ENCODE measurements at places on chromosomes 4 and X. TPM values are rescaled to one million over a fixed set of nuclear protein-coding genes. Genes with fewer than 3 reads are reported as not detected.

Gene SLC6A14
- total RNA-seq, result 117 TPM

Gene GRIA2
- not detected for total RNA-seq

Gene CNKSR2
- total RNA-seq, result 9.3 TPM

DNA sequence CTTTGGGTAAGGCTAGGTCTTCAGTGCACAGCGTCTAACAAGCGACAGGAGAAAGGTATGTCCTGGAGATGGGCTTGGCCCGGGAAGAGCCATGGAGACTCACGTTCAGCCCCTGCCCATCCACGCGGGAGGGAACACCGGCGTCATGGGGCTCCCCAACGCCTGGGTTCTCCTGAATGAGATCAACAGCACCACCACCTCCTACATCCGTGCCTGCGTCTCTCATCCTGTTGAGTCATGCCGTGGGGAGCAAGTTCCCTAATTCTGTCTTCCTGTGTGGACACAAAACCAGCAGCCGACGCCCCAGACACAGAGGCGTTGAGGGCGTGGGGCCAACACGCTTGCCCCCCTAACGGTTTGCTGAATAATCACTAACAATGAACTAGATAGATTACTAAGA lies 20.1 kb upstream of the IL3RA start:
- no peak overlapping the region for H3K4me3 ChIP-seq
- H3K36me3 ChIP-seq, result no peaks in the 10 kb centered on the region
- no peaks in the 10 kb centered on the region for H3K27me3 ChIP-seq
- no peak overlapping the region for H3K27ac ChIP-seq

- H3K4me1 ChIP-seq, result no peaks in the 10 kb centered on the region
- no peak for DNase-seq
- no peaks in the 10 kb centered on the region for H3K36me3 ChIP-seq
- no peak overlapping the region for H3K27ac ChIP-seq
- H3K27me3 ChIP-seq, result no peaks in the 10 kb centered on the region
Observed at GRCh38 chr4:137180349-137180748, 351.9 kb downstream of the PCDH18 start.

GRCh38 chr4:11497972-11498371 lies 69.3 kb upstream of the HS3ST1 start:
- H3K4me3 ChIP-seq, result no peak overlapping the region
- no peaks in the 10 kb centered on the region for H3K4me1 ChIP-seq
- H3K27me3 ChIP-seq, result no peaks in the 10 kb centered on the region

DNA sequence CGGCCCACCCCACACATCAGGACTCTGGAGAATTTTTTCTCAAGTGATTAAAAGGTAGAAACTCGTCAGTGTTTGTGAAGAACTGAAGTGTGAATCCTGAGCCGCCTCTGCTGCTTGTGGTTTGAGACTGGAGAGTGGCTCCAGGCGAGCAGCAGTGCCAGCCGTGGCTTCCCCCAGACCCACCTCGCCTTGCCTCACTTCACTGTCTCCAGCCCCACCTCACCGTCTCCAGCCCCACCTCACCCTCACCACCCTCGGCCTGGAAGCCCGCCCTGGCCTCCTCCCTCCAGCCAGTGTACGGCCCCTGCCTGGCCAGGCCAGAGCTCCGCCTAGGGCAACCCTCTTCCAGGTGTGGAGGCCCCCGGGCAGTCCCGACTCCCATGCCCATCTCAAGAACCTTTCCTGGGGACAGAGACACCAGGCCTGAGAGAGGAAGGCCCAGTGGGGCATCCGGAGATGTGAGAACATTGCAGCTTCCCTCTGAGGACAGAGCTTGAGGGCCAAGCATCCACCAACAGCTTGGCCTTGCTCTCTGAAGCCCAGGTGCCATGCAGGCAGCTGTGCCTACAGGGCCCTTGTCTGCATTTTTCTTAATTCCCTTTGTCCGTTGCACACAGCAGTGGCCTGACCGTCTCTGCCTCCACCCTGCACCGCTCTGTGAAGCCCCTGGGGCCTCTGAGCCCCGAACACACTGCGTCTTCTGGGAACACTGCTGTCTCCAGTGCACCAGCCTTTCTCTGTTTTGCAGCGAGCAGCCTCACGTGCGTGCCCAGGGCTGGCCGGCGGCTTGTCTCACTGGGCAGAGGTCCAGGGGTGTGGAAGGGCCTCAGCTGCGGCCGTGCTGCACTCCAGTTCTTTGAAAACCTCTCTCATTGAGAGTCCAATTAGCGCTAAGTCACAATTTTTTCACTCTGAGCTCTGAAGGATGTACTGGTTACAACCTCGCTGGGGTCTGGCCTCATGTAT lies 13.8 kb downstream of the SH3BP2 start:
- H3K4me1 ChIP-seq, result peaks cover 92% of the 10 kb centered on the region
- peak overlapping the region; percentile 76 for H3K27ac ChIP-seq
- peak; percentile 90 for DNase-seq
- no peaks in the 10 kb centered on the region for H3K36me3 ChIP-seq

GRCh38 chr4:112523764-112524505 lies 8.0 kb upstream of the NEUROG2 start:
- peaks cover 51% of the 10 kb centered on the region for H3K27me3 ChIP-seq
- peaks cover 30% of the 10 kb centered on the region for H3K4me1 ChIP-seq
- DNase-seq, result peak; percentile 94
- peak overlapping the region; percentile 23 for H3K4me3 ChIP-seq
- H3K27ac ChIP-seq, result no peak overlapping the region

GRCh38 chr4:128528793-128529553 lies 241.4 kb upstream of the PGRMC2 start:
- peaks cover 15% of the 10 kb centered on the region for H3K4me1 ChIP-seq
- no peaks in the 10 kb centered on the region for H3K27me3 ChIP-seq
- peak overlapping the region; percentile 62 for H3K27ac ChIP-seq
- DNase-seq, result peak; percentile 38

GRCh38 chr4:39295784-39296183 lies 70.4 kb downstream of the RFC1 start:
- peaks cover 76% of the 10 kb centered on the region for H3K36me3 ChIP-seq
- H3K27ac ChIP-seq, result no peak overlapping the region

DNA sequence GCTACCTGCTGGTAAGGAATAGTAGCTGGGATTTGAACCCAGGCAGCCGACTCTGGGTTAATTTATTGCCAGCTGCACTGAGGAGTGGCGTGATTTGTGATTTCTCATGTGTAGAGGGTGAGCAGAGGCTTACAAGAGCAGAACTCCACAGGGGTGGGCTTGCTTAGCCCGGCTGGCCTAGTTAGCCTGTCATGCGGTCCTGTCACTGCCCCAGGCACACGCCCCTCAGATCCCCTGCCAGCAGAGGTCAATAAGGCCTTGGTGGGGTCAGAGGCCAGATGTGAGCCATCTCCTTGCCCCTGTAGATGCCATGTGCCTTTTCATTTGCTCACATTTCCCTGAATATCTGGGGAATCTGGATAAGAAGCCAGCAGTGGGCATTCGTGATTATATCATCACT lies 13.4 kb downstream of the NSDHL start:
- no peaks in the 10 kb centered on the region for H3K4me1 ChIP-seq
- H3K27ac ChIP-seq, result no peak overlapping the region
- no peaks in the 10 kb centered on the region for H3K36me3 ChIP-seq
- H3K4me3 ChIP-seq, result no peak overlapping the region

- H3K4me3 ChIP-seq, result peak overlapping the region; percentile 79
- no peak for DNase-seq
- H3K27ac ChIP-seq, result peak overlapping the region; percentile 91
- peaks cover 29% of the 10 kb centered on the region for H3K4me1 ChIP-seq
- no peaks in the 10 kb centered on the region for H3K27me3 ChIP-seq
Observed at GRCh38 chr4:165328101-165328425, 594 bp downstream of the MSMO1 start.

DNA sequence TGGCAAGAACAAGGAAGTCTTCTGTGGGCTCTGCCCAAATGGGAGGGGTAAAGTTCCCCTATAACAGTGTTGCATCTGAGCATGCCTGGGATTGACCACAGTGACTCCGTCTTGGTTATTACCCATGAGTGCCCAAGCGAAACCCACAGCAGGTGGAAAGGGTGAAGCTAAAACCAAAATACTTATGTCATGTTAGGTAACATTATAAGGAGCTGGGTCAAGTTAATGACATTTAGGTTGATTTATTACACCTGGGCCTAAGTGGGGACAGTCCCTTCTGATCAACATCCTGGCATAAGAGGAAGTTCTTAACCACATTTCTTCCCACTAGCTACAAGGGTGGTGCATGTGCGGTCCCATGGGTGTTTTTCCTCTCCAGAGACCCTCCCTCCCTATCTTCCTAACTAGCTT lies 1.3 kb upstream of the ZNF732 start:
- H3K4me1 ChIP-seq, result no peaks in the 10 kb centered on the region
- no peak for DNase-seq
- H3K4me3 ChIP-seq, result no peak overlapping the region
- no peak overlapping the region for H3K27ac ChIP-seq
- H3K27me3 ChIP-seq, result no peaks in the 10 kb centered on the region

- no peak for DNase-seq
- no peaks in the 10 kb centered on the region for H3K4me1 ChIP-seq
- H3K36me3 ChIP-seq, result no peaks in the 10 kb centered on the region
- no peaks in the 10 kb centered on the region for H3K27me3 ChIP-seq
- H3K27ac ChIP-seq, result no peak overlapping the region
- no peak overlapping the region for H3K4me3 ChIP-seq
Observed at GRCh38 chr4:125975861-125976397, 661.2 kb downstream of the FAT4 start.

All from upper lobe of left lung (tissue), 6 donors.